Activated naive CD4-positive, alpha-beta T cell treated with anti-CD3 and anti-CD28 coated beads, Interleukin-2, amount 10 ng/mL, durations not matched to agents 7 days and 5 days (primary cell): ENCODE measurements at places on chromosomes 4 and X.

- DNase-seq = no peak
Observed at GRCh38 chrX:153878345-153878744, 7.6 kb downstream of the L1CAM start.

GRCh38 chr4:3355266-3355748 lies 62.5 kb downstream of the RGS12 start:
- no peak for DNase-seq

DNA sequence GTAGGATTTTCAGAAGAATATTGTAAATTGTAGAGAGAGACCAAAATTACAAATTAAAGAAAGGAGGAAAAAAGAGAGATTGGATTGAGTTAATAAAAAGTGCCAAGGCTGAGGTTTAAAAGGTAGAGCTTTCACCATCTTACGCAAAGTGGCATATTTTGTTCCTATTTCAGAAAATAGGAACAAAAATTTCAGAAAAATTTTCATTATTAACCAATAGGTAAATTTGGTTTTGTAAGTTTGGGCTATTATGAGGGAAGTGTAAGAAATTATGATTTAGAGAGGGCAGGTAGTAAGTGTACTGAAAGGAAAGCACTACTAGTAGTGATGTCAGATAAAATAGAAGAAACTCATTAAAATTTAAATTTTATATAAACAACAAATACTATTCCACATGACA lies 479.7 kb downstream of the ACTRT1 start:
- no peak for DNase-seq

- DNase-seq = no peak
Observed at GRCh38 chr4:127781300-127782024, 660 bp upstream of the HSPA4L start.
